H1 (cell line): ENCODE measurements at places on chromosomes 2 and 18.

- H3K4me3 ChIP-seq, result no peak overlapping the region
- no peak for DNase-seq
- no peaks in the 10 kb centered on the region for H3K4me1 ChIP-seq
- H3K27me3 ChIP-seq, result no peaks in the 10 kb centered on the region
- H3K27ac ChIP-seq, result no peak overlapping the region
- peaks cover 39% of the 10 kb centered on the region; the same call in 1 of the 2 replicates for H3K36me3 ChIP-seq
These were observed 69.2 kb upstream of the MTIF2 start for GRCh38 chr2:55338268-55338667.

- no peak overlapping the region for H3K27ac ChIP-seq
- DNase-seq, result no peak
These were observed 183.1 kb upstream of the ARL4C start for GRCh38 chr2:234679741-234680687.

- H3K27me3 ChIP-seq, result no peaks in the 10 kb centered on the region
- no peak overlapping the region for H3K27ac ChIP-seq
- H3K4me3 ChIP-seq, result no peak overlapping the region
- DNase-seq, result no peak
These were observed 8.4 kb downstream of the SLC66A3 start for GRCh38 chr2:11163439-11164317.

DNA sequence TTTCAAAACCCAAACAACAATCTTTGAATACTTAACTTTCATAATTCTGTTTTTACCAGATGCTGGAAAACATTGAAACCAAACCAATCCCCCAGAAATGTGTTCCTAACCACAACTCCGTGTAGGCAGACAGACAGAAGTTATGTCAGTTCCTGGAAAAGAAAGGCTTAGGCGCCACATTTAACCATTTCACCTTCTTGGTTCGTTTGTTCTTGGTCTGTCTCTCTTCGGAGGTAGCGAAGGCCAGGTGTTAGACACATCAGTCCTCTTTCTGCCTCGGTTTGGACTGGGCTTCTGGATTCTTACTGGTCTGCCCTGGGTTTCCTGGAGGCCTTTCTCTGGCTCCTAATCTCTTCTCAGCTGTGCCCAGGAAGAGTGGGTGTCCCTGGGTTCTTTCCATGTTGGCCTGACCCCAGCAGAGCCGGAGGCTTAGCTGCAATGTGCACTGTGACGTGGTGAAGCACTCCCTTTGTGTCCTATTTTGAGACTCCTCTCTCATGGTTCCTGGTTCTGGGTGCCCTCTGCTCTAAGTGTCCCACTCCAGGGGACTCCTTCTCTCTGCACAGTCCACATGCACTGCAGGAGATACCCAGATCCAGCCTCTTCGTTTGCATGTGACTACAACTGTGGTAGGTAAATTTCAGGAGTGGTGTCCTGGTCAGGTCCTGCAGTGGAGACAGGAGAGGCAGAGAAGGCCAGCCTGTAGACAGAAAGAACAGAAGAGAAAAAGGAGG is 23.1 kb upstream of the RAB31 start:
- no peak overlapping the region for H3K27ac ChIP-seq
- no peaks in the 10 kb centered on the region for H3K27me3 ChIP-seq
- DNase-seq, result no peak
- no peak overlapping the region for H3K4me3 ChIP-seq
- H3K36me3 ChIP-seq, result no peaks in the 10 kb centered on the region

DNA sequence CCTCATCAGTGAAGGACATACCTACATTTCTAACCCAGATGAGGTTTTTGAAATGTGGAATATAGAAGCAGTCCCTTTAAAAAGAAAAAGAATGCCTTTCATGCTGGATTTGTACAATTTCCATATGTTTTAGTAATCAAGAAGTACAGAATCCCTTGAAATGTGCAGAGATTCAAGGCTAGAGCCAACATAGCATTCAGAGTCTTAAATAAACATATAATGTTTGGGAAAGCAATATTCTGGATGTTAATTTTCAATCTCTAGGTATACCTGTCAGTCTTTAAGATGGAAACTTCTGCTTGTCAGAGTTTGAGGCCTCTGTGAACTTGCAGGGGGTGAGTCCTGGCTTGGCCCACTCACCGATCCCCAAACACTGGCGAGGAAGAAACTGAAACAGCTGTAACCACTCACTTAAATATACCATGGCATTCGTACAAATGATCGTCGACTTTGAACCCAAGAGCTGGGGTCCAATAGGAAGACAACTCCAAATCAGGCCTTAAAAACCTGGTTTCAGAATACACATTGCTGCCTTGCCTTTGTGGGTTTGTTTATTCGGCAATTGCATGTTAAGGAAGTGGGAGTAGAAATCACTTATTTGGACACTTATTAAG is 132.8 kb upstream of the NCK2 start:
- H3K4me1 ChIP-seq, result 0 out of 2 replicates have a peak, but pooled peaks cover 3% of the 10 kb centered on the region
- no peaks in the 10 kb centered on the region for H3K36me3 ChIP-seq
- DNase-seq, result no peak

DNA sequence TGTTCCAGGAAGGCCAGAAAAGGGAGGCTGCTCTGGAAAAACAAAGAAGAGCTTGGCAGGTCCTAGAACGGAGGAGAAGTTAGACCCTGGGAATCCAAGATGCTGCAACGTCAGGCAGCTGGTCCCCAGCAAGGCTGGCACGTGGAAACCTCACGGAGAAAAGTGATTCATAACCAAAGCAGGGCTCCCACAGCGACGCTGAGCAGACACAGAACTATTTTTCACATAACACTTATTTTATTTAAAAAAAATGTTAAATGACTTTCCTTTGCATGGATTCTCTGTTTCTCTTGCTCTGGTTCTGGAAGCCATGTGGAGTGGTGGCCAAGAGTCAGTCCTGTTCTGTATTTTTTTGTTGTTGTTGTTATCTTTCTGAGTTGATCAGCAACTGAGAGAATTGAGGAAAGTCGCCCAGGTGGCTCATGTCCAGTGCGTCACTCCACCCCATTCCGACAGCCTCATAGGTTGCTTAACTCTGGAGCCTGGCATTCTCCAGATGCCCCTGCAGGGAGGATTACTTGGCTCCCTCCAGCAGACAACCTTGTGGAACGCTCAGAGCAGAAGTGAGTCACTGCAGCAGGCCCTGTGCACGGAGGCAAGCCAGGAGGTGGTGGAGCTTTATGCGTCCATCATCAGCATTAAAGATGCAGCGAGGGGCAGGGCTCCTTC is 229.9 kb upstream of the HDAC4 start:
- H3K4me3 ChIP-seq, result no peak overlapping the region
- no peaks in the 10 kb centered on the region for H3K4me1 ChIP-seq
- H3K27ac ChIP-seq, result no peak overlapping the region
- H3K36me3 ChIP-seq, result no peaks in the 10 kb centered on the region

DNA sequence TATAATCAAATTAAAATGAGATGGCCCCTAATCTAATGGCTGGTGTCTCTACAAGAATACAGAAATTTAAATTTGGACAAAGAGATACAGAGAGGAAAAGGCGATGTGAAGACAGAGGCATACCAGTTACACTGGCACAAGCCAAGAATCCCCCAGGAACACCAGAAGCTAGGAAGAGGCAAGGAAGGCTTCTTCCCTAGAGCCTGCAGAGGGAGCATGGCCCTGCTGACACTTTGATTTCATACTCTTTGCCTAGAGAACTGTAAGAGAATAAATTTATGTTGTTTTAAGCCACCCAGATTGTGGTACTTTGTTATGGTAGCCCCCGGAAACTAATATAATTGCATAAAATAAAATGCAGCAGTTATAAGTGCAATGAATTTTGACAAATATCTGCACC is 671.4 kb downstream of the MBD2 start:
- no peak overlapping the region for H3K27ac ChIP-seq
- no peak for DNase-seq
- H3K27me3 ChIP-seq, result no peaks in the 10 kb centered on the region

- no peaks in the 10 kb centered on the region for H3K36me3 ChIP-seq
- DNase-seq, result no peak
- no peak overlapping the region for H3K4me3 ChIP-seq
- no peaks in the 10 kb centered on the region for H3K27me3 ChIP-seq
- H3K27ac ChIP-seq, result no peak overlapping the region
These were observed 47.0 kb downstream of the RAPGEF4 start for GRCh38 chr2:172782506-172783164.

- H3K36me3 ChIP-seq, result no peaks in the 10 kb centered on the region
- no peak for DNase-seq
- H3K27ac ChIP-seq, result no peak overlapping the region
These were observed 24.3 kb downstream of the ASAP2 start for GRCh38 chr2:9230881-9231280.

GRCh38 chr2:219560037-219560892 is 11.1 kb downstream of the OBSL1 start:
- DNase-seq, result no peak
- H3K4me1 ChIP-seq, result peaks cover 34% of the 10 kb centered on the region
- H3K27ac ChIP-seq, result peak overlapping the region; percentile 54; the same call in 1 of the 2 replicates
- H3K4me3 ChIP-seq, result no peak overlapping the region
- H3K27me3 ChIP-seq, result no peaks in the 10 kb centered on the region

- no peak for DNase-seq
- no peaks in the 10 kb centered on the region for H3K27me3 ChIP-seq
- no peaks in the 10 kb centered on the region for H3K36me3 ChIP-seq
- H3K4me3 ChIP-seq, result no peak overlapping the region
- H3K4me1 ChIP-seq, result no peaks in the 10 kb centered on the region
These were observed 40.7 kb upstream of the TEX51 start for GRCh38 chr2:126858013-126858412.
